ENCODE measurements at places on chromosomes 11 and 22.

- no peak for DNase-seq
Observed at GRCh38 chr22:37578002-37578401, 1.9 kb downstream of the LGALS2 start.

GRCh38 chr22:36285545-36285944 lies 32.6 kb downstream of the APOL1 start:
- DNase-seq, result no peak

DNA sequence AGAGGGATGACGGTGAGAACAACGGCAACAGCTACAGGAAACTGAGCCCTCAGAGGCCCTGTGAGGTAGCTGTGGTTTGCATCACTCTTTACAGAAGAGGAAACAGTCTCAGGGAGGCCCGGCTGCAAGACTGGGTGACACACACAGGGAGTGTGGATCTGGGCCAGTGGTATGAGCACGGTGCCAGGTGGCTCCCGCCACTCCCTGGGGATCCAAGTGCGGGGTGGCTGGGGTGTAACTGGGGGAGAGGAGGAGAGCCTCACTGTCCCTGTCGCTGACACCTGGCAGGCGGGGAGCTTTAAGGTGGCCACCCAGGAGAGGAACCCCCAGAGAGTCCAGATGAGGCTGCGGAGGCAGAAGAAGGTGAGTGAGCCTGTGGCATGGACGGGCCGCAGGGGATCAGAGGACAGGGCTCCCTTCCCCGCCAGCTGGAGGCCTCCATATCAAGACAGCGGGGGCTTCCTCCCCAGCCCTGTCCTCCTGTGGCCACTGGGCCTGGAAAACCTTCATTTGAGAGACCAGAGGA lies 5.6 kb downstream of the RGL4 start:
- peak; percentile 72 for DNase-seq

- no peak for DNase-seq
Observed at GRCh38 chr22:43592476-43592875, 180.7 kb downstream of the MPPED1 start.

DNA sequence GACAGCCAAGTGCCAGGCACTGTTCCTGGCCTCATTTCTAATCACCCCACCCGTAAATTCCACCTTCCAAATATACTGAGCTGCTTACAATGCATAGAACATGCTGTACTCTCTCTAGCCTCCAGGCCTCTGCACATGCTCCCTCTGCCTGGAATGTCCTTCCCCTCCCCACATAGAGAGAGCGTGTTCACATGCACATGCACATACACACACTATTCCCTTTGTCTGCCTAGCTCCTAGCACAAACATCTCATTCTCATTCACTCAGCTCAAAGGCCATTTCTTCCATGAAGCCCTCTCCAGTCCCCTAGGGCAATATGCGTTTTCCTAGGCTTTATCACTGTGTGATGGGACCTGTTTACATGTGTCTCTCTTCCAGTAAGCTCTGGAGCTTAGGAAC lies 144.6 kb downstream of the WT1 start:
- DNase-seq, result no peak

GRCh38 chr11:35083181-35083430 lies 55.9 kb upstream of the CD44 start:
- no peak for DNase-seq

DNA sequence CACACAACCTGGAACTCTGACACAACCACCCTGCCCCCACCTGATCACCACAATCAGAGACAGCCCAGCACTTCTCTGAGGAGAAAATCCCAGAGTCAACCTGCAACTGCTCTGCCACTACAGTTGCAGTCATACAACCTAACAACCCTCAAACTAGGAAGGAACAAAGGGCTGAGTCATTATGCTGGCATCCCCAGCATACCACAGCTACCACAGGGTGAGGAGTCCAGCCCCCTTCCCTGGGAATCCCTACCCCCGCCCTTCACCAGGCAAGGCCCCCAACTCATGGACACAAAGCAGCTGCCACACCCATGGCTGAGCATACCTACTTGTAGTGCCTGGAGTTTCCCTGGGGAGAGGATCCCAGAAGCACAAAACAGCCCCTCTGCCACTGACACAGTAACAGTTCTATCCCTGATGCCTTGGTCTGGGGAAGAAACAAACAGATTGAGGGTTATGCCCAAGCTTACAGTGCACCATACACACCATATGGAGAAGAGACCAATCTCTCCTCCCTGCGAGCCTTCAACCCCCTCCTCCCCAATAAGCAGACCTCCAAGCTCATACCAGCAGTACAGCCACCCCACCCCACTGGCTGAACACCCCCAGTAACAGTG lies 68.5 kb upstream of the C11orf58 start:
- DNase-seq, result no peak

GRCh38 chr22:32991353-32992101 lies 66.7 kb downstream of the SYN3 start:
- DNase-seq, result no peak

- DNase-seq, result no peak
Observed at GRCh38 chr11:131642756-131643531, 272.5 kb downstream of the NTM start.

DNA sequence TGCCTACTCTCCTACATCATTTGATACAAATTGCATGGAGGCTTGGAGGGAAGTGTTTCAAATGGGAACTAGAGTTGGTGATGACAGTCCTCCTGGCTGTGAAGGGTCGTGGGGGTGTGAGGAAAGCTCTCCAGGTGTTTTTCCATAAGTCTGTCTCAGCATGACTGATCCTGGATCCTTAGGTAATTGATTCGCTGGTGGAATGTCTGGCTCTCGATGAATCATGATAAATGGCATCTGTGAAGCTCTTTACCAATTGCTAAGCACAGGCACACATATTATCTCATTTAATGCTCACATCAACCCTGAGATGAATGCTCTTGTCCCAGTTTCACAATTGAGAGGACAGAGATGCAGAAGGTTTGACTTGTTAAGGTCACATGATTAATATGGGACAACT lies 107.5 kb downstream of the PKNOX2 start:
- no peak for DNase-seq

- DNase-seq, result peak; percentile 82
Observed at GRCh38 chr11:78045851-78046485, 17.7 kb upstream of the THRSP start.

GRCh38 chr22:29456211-29456671 lies 17.9 kb downstream of the RFPL1 start:
- no peak for DNase-seq

DNA sequence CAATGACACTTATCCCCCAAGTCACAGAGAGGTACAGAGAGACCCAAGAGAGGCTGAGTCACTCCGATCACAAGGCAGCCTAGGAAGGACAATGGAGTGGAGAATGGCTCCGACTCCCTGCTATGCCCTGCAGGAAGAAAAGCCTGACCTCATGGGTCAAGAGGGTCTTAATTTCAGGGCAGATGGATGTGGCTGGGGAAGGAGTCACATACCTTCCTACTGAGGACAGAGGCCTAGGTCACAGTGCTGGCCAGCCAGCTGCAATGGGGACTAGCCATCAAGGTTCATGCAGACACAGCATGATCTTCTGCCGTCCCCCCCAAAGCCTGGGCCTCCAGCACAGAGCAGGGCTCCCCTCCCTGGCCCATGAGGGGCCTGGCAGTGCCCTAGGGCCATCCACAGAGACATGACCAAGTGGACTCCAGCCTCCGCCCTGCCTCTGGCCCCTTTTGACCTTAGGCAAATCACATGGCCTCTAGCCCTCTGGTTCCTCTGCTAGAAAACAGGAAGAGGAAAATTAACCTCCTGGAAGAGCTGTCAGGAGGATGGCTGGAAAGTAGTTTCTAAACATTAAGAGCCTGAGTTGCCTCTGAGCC lies 1.8 kb downstream of the ARRB1 start:
- no peak for DNase-seq

DNA sequence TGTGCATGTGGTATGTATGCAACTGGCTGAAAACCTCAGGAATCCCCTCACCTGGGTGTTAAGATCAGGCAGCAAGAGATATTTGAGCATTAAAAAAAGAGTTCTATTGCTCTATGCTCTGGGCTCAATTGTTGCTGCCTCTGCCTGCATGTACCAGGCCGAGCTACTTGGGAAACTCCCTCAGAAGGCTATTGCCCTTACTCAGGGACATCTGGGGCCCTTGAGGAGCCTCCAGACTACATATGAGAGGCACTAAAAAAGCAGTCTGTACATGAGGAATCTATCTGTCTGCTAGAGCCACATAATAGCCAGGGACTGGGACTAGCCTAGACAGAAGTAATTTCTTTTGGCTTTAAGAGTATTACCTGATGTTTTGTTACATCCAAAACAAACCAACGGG lies 120.1 kb downstream of the SWAP70 start:
- DNase-seq, result no peak

- no peak for DNase-seq
Observed at GRCh38 chr11:111388420-111388819, 9.3 kb upstream of the POU2AF1 start.

GRCh38 chr11:46662366-46662765 lies 38.1 kb downstream of the ARHGAP1 start:
- DNase-seq, result no peak

- DNase-seq, result no peak
Observed at GRCh38 chr11:87039371-87039770, 1.6 kb downstream of the TMEM135 start.

DNA sequence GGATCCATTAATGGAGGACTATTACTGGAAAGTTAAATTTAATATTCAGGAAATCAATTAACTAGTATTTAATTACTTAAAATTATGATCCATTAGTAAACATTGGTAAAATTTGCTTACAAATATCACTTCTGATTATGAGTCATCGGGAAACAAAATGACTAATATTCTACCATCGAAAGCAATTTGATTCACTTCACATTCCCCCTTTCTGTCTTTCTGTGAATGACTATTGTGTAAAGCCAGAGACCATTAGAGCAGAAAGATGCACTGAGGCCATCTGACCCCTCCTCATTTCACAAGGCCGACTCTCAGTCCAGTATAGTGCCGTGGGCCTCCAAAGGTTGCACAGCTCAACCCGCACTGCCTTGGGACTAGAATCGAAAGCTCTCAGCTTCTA lies 619.0 kb downstream of the OPCML start:
- DNase-seq, result no peak

DNA sequence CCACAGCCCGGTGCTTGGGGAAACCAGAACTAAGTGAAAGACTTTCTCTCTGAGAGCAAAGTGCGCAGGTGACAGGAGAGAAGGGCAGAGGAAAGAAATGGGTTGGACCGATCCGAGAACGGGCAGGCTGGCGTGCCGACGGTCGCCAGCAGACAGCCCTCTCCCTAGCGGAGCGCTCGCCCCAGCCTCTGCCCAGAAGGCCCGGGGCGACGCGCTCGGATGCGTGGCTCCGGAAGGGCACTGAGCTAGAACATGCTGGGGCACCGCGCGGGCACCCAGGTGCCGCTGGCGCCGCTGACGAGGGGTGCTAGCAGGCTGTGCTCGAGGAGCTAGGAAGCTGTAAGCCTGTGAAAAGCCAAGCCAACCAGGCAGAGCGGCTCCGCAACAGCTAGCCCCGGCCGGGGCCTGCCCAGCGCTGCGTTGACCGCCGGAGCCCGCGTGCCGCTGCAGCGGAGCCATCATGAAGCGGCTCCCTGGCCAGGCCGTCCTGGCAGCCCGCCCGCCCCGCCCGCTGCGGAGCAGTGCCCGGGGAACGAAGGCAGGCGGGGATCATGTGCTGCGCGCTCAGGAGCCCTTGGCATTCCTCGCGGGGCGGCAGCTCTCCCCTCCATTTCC lies 22.1 kb upstream of the RRAS2 start:
- peak; percentile 54 for DNase-seq

GRCh38 chr11:112911124-112911523 lies 50.1 kb upstream of the NCAM1 start:
- DNase-seq, result no peak

GRCh38 chr11:13160346-13160745 lies 117.2 kb upstream of the BMAL1 start:
- no peak for DNase-seq

- peak; percentile 88 for DNase-seq
Observed at GRCh38 chr22:44735518-44736428, 16.6 kb upstream of the ARHGAP8 start.

DNA sequence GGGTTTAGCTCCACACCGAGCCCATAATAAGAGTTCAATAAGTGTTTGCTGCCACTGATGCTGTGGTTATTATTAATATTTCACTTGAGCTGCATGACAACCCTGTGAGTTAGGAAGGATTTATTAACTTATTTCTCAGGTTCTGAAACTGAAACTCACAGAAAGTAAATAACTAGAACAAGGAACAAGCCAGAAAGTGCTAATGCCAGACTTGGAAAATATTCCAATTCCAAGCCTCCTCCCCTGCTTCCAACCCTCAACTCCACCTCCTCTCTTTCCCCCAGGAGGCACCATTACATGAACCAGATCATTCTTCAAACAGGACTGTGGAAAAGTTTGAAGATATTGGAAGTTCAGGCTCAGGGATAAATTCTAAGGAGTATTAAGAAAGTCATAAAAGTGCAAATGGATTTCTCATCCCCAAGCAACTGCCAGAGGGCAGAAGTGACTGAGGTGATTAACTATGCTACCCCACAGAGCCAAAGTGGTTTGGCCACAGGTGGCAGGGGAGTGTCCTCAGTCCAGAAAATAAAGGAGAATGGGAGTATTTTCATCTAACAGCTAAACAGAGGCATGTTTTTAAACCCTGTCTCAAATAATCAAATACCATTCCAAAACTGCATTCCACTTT lies 3.2 kb upstream of the FJX1 start:
- DNase-seq, result no peak

DNA sequence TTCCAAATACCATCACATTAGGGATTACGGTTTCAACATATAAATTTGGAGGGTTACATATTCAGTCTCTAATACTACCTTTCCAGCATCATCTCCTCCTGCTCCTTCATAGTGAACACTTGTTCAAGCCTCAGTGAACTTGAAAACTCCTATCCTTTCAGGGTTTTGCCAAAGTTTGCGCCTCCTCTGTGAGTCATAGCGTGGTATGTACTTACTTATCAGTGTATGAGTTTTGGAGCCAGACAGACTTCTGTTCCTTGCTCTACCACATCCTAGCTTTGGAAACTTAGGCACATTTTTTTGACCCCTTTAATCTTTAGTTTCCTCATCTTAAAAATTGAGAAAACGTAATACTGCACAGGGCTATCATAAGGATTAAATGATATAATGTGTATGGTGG lies 160.1 kb upstream of the ZC3H12C start:
- DNase-seq, result no peak

DNA sequence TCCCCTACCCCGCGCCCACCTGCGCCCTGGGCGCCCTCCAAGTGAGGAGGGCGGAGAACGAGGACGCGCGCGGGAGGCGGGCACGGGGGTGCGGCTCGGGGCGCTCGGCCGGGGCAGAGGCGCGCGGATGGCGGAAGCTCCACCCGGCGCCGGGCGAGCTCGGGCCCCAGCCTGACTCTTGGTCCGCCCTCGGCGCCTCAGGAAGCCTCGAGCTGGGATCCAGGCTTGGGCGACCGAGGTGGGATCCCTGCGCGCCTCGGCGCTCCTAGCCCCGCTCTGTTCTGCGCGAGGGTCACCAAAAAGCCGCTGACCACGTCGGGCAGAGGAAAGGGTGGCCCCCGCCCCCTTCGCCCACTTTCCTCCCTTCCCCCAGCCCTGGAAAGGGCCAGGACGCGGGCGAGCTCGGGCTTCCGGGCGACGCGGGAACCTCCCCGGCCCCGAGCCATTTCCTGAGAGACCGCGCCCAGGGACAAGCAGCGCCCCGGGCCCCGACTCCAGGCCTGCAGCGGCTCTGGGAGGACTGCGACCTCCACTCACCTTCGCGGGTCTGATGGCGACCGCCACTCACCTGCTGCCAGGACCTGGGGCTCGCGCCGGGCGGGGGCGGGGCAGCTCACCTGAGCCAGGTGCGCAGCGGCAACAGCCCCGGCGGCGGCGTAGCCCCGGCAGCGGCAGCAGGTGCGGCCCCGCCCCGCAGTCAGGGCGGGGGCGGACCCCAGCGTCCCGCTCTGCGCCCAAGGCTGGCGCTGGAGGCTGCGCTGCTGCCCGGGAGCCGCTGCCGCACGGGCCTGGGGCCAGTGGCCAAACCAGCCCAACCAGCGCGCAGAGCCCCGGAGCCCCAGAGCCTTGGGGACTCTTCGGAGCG lies 2.2 kb upstream of the SIGIRR start:
- peak; percentile 51 for DNase-seq
